Stimulated activated CD8-positive, alpha-beta memory T cell treated with anti-CD3 and anti-CD28 coated beads, Interleukin-15, amount 100 ng/mL, for 24 hours (primary cell): ENCODE measurements at places on chromosomes 4 and X.

DNA sequence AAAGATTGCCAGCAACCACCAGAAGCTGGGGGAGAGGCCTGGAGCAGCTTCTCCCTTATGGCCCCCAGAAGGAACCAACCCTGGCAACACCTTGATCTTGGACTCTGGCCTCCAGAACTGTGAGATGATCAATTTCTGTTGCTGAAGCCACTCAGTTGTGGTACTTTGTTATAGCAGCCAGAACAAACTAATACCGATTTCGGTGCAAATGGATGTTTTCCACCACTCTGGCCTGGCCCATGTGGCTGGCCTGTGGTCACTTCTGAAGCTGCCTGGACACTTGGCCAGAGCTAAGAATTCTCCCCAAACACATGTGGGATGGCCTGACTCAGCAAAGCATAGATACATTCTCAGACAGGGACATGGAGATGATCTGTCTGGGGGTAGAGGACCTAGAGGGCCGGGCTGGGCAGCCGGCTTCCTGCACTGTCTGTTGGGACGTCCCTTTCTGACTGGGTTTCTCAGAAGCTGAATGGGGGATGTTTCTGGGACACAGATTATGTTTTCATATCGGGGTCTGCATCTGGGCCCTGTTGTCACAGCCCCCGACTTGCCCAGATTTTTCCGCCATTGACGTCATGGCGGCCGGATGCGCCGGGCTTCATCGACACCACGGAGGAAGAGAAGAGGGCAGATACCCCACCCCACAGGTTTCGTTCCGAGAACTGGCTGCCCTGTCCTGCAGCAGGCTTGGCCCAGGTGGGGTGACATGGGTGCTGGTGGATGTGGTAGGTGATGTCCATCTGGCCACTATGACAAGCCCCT is 4.1 kb downstream of the FOXP3 start:
- no peak for DNase-seq

GRCh38 chr4:83922402-83922801 is 386.5 kb downstream of the GPAT3 start:
- DNase-seq, result no peak

- no peak for DNase-seq
These were observed 12.1 kb downstream of the TBL1X start for GRCh38 chrX:9476810-9477575.

- no peak for DNase-seq
These were observed 12.1 kb downstream of the LETM1 start for GRCh38 chr4:1843852-1844251.

GRCh38 chr4:23929248-23929647 is 39.4 kb upstream of the PPARGC1A start:
- no peak for DNase-seq

GRCh38 chr4:173917255-173917960 is 366.1 kb downstream of the FBXO8 start:
- no peak for DNase-seq

- DNase-seq, result no peak
These were observed 921.8 kb upstream of the FTHL17 start for GRCh38 chrX:31993637-31994036.

DNA sequence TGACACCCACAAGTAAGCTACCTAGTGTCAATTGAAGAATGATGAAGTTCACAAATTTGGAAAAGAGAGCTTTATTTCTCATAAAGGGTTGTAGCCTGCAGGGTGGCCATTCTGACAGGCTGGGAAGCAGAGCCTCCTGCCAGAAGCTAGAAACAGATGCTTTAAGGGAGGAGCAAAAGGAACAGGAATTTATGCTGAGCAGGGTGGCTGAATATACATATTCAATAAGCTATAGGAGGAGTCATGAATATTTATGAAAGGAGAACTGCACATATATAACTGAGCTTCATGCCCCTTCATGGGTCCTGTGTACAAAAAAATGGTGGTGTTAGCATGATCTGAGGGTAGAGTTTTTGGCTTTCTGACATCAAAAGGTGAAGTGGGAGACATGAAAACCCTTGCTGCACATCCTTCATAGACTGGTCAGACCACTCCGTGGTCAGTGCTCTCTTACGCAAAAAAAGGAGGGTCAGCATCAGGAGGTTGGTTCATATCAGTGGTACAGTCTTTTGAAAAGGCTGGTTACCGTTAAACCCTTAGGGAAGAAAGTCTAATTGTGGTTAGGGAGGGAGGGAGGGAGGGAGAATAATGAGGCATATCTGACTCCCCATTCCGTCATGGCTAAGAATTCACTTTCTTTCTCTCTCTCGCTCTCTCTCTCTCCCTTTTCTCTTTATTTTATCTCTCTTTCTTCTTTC is 121.4 kb downstream of the LUZP4 start:
- DNase-seq, result no peak

- no peak for DNase-seq
These were observed 13.3 kb downstream of the OFD1 start for GRCh38 chrX:13747836-13748235.

DNA sequence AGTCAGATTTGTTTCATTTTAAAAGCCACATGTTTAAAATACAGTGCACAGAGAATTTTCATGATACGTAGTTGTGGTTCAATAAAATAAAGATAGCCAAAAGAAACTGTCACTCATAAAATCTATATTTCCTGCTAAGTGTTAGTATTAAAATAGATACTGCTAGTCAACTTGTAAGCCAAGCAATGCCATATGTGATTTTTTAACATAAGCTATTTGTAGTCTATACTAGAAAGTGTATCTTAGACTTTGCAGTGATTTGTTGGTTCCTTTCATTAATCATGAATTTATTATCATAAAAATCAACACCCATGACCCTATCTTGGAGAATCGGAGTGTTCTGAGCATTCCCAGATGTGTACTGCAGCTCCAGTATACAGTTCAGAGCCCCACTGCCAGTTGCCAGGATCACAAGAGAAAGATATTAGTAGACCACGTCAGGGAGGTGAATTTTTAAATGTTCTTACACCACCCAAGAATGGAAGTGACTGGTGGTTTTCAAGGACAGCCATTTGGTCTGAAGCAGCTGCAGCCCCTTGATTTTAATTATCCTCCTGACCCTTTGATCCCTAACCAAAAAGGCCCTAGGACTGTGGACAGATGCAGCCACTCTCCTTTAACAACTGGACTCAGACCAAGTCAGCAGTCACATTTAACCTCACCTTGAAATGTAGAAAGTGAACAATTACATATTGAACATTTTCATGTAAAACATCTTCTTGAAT is 163.1 kb downstream of the PALLD start:
- DNase-seq, result no peak

DNA sequence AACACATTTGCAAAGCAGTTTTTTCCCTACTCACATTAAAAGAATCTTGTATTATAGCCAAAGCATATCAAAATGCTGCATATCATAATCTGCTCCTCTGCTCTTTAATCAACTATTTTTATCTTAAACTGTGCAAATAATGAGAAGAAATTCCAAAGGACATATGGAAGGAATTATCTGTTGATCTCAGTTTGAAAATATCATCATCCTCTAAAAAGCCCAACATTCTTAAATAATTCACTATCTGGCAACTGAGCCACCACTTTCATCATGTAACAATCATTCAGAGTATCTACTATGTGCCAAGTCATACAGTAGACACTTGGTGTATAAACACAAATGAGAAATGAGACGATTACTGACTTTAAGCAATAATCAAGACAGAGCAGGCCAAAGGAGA is 63.0 kb downstream of the PRSS12 start:
- no peak for DNase-seq

DNA sequence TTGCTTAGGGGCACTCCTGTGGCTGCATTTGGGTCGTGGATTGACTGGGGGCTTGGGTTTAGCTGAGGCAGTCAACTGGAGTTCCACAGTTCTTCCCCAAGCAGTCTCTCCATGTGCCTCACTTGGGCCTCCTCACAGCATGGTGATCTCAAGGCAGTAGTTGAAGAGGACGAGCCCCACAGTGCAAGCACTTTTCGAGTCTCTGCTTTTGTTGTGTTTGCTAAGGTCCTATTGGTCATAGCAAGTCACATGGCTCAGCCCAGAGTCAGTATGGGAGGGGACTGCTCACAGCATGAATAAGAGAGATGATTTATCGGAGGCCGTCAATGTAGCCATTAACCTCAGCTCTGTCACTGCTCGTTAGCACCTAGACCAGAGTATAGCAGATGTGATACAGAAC is 29.7 kb downstream of the BMX start:
- no peak for DNase-seq

- DNase-seq, result no peak
These were observed 25.5 kb downstream of the ZNF330 start for GRCh38 chr4:141246243-141246642.

DNA sequence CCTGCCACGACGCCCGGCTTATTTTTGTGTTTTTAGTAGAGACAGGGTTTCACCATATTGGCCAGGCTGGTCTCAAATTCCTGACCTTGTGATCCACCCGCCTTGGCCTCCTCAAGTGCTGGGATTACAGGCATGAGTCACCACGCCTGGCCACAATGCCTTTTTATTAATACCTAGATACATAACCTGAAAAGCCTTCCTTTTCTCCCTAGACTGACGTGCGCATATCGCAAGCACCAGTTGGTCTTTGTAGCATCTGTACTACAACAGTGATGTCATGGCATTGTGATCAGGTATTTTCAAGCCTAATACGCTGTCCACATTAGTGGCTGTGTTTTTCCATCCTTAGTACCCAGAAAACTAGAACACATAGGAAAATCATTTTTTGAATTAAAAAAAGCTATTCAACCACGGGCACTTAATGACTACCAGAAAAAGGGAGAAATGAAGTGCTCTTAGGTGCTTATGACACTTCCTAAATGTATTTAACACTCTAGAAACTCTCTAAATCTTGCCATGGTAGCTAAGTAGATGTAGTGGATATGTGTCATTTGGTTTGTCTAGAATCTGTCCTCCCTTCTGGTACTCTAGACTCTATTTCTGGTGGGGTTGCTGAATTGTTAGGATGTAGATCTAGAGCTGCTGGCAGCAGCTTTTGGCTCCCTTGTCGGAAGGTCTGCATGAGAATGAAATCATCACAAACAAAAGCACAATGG is 707.8 kb downstream of the STIM2 start:
- DNase-seq, result no peak

GRCh38 chr4:76767983-76768382 is 130.0 kb downstream of the SOWAHB start:
- DNase-seq, result no peak

GRCh38 chr4:131613824-131614216 is 1535.3 kb upstream of the PCDH10 start:
- DNase-seq, result no peak

GRCh38 chr4:4554234-4554633 is 12.4 kb upstream of the STX18 start:
- DNase-seq, result no peak

DNA sequence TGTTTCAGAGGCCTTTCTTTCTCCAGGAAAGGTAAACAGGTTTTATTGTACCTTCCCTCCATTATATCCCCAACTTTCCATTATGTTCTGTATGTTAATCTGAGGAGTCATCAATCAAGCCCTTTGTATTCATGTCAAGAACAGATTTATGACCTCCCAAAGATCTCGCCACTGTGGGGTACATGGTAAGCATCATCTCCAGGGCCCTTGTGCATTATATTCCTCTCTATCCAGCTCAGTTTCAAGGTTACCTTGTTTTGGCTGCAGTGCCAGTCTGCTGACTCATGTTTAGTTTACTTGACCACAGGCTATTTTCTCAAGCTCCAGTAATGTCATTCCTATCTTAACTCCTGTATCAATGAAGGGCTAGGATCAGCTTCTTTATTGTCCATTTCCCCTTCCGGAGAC is 125.1 kb upstream of the FRMPD4 start:
- no peak for DNase-seq

DNA sequence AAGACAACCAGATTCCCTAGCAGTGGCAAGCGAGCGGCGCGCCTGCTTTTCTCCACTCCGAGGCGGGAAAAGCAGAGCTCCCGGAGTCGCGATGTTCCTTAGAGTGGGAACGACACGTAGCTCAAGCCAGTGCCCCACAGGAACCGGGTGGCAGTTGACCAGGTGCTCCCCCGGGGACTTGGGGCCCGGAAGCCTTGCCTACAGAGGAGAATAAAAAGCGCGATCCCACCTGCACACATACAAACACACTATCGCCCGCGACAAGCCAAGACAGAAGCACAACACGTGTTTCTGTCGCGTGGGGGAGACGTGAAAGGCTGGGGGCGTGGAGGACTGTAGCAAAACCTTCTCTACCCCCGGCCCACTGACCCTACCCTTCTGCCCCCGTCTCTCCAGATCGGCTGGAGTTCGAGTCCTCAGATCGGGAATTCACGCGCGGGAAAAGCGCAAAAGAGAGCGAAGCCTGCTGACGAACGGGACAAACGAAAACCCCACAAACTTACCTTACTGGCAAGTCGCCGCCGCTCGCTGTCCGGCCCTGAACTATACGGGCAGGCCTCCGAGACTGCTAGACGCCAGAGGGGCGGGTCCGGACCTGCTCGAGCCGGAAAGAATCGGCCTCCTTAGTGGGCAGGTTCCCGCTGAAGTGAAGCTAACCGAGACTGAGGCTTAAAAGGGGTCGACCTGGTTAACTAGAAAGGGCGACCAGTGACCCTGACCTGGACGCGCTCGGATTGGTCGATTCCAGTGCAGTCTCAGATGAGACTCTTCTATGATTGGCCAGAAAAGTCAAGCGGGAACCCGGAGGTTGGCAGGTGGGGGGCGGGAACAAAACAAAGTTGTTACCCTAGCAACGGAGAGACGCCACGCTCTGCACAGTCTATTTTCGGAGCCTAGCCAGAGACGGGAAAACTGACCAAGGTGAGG is at the start of the genes DNAAF6 and NUP62CL:
Gene DNAAF6 (plus strand): TSS at position 842 of the 927 bp plus-strand sequence. CDS start 6,265 bp downstream, outside the sequence.
Gene NUP62CL (minus strand): TSS at position 664 of the 927 bp plus-strand sequence. CDS start 31,287 bp downstream, outside the sequence.
- DNase-seq, result no peak

DNA sequence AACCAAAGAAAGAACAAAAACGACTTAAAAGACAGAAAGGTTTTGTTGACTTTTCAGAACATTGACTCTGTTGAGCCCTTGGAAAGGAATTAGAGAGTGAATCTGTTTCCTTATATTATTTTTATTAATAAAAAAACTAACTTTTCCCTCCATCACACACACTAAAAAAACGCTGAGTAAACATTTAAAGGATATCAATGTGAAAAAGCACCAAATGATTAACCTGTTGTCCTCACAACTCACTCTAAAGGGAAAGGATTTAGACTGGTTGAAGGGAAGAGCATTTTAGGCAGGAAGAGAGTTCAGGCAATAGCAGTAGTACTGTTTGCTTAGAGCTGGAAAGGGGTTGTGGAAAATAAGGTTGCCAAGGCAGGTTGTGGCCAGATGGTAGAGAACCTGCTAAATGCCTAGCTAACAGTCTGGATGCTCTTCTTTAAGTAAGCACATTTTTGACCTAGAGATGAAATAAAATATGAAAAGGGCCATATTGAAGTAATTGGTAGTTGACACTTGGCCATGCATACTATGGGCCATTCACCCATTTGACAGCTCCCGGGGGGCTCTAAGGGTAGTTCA is 98.0 kb upstream of the NDP start:
- no peak for DNase-seq

- DNase-seq, result no peak
These were observed 75.8 kb upstream of the NHS start for GRCh38 chrX:17299206-17299605.
